ENCODE measurements at places on chromosomes 16 and 17.

DNA sequence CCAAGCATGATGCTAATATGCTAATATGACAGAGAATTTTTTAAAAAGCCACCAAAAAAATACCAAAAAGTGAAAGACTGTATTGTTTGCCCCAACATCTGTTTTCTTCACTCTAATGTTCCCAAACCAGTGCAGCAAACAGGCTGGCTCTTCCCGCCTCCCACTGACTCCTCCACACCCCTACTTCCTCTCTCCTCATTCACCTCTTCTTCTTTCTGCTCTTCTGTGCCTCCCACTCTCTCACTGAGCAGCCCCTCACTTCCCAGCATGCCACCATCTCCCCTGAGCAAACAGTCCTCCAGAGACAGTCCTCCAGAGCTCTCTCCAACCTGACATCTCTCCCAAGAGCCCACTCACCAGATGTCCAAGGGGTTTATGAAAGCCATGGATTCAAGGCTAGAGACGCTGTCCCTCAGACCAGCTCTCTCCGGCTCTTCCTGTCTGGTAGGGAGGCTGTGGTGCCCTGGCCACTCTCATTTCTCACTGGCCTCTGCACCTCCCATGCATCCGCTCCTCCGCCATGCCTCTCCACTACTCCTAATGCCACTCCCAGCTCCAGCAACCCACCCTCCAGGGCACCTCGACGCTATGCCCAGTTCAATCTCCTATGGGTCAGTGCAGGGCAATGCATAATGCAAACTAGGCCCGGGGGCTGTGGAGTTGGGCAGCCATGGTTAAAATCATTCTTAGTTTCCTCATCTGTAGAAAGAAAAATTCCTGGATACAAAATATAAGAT lies 52.9 kb downstream of the ANKRD11 start:
- DNase-seq: no peak

DNA sequence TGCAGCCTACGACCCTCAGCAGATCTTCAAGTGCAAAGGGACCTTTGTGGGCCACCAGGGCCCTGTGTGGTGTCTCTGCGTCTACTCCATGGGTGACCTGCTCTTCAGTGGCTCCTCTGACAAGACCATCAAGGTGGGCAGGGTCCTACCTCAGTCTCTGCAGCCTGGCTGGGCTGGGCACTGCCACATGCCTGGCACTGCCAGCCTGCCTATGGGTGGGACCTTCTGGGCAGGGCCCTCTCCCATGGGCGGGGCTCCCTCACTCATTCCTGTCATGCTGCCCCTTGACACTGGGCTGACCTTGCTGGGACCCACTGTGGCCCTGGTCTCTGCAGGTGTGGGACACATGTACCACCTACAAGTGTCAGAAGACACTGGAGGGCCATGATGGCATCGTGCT lies 18.3 kb downstream of the TRAF7 start:
- no peak for DNase-seq

DNA sequence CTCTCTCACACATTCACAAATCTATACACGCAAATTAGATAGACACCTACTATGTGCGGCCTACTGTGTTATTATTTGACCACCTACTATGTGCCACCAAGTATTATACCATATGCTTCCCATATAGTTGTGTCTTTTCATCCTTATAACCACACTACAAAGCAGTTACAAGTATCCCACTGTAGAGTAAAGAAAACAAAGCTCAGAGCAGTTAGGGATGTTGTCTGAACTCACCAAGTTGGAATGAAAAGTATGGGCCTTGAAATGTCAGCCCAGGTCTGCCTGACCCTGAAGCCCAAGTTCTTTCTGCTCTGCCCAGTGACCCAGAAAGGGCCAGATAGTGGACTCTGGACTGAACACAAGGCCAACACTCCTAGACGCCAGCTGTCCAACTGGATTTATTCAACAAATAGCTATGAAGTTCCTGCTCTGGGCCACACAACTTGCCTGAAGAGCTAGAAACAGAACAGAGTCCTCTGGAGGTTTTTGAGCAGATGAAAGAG lies 8.5 kb downstream of the KRT37 start:
- no peak for DNase-seq

DNA sequence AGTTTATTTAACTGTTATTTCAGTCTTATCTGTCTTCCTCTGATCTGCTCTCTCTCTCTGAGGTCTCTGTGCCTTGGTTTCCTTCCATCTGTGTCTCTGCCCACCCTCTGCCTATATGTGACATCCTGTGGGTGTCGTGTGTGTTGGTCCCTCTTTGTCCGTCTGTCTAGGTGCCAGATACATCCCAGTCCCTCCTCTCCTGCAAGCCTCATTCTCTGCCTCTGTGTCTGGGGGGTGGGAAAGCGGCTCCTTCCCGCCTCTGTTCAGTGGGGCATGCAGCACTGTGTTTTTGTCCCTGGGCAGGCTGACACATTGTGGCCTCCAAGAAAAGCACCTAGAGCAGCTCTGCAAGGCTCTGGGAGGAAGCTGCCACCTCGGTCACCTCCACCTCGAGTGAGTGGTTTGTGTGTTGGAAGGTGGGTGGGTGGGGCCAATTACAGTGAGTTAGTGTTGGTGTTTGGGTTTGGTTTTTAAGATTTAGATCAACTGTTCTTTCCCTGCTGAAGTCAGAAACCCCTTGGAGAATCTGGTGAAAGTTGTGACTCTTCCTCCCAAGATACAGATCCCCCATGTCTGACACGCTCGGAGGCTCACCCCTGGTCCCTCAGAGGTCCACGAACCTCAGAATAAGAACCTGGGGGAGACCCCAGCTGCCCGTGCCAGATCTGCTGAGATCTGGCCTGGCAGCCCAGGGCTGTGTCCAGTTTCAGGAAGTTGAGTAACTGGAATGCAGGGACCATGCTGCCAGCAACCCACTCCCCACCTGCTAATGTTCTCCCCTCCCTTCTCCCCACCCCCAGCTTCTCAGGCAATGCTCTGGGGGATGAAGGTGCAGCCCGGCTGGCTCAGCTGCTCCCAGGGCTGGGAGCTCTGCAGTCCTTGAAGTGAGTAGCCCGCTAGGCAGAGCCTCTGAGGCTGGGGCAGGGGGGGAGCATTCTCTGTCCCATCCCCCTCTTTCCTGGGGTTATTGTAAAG lies 50.9 kb upstream of the CPNE2 start:
- DNase-seq: peak; percentile 68

DNA sequence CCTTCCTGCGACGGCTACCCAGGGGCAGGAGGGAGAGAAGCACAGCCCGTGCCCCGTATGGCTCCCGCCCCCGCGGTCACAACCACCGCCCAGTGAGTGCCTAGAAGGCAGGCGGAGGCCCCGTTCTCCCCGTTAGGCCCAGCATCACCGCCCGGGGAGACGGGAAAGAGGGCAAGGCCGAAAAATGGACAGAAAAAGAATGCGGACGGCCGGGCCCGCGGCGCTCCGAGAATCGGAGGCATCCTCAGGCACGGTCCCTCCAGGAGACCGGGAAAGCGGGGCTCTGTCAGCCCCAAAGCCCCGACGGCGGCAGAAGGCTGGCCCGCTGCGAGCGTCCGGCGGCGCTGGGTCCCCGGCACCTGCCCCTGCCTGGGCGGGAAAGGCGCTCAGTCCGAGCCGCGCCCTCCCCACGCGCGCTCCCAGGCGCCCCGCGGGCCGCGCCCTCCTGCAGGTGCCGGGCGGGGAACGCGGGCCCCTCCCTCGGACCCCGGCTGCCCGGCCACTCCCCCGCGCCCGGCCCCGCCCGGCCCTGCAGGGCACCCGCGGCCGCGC lies 407 bp downstream of the MCRIP1 start:
- DNase-seq: no peak

DNA sequence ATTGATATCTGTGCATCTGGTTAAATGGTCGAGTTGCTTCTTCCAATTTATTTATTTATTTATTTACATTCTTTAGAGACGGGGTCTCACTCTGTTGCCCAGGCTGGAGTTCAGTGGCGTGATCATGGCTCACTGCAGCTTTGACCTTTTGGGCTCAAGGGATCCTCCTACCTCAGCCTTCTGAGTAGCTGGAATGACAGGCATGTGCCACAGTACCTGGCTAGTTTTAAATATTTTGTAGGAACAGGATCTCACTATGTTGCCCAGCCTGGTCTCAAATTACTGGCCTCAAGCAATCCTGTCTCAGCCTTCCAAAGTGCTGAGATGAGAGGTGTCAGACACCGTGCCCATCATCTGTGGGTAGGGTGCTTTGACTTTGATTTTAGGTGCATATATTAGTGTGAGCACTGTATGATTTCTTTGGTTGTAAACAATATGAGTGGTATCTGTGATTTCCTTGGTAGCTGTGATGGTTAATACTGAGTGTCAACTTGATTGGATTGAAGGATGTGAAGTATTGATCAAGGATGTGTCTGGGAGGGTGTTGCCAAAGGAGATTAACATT lies 90.2 kb downstream of the BCAS3 start:
- DNase-seq: no peak

- no peak for DNase-seq
These were observed 5.6 kb upstream of the ULK2 start for GRCh38 chr17:19873346-19873745.

DNA sequence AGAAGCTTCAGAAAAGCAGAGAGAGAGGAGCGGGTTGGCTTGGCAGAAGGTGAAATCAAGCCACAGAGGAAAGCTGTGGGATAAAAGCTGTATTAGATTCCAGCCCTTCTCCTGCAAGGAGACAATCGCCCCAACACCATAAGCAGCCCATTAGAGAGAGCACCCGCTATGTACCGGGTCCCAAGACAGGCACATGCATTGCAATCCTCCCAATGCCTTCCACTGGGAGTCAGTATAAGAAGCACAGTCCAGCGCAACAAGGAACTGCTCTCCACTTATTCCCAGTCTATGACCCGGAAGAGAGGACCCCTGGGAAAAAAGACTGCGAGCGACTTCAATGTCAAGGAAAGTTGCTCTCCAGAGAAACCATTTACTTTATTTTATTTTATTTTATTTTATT lies 43.8 kb downstream of the NOG start:
- no peak for DNase-seq

DNA sequence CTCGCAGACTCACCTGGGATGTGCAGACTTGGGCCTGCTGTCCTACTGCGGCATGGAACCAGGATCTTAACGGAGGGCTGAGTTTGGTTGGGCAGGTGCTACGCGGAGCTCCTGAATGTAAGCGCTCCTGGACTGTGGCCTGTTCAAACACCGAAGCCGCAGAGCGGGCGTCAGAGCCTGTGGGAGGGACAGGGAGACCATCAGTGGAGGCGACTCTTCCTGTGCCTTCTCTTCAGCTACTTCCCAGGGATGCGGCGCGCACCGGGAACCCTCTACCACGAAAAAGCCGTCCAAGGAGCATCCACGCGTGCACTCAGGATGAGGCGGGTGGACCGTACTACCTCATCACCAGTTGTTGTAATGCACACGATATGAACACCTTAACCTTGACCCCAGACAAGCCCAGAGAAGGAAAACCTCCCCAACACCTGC lies 2.0 kb downstream of the USP36 start:
- DNase-seq: no peak
